Body of pancreas (tissue), 4 donors: ENCODE measurements at places on chromosomes 16 and 17. TPM values are rescaled to one million over a fixed set of nuclear protein-coding genes. Genes with fewer than 3 reads are reported as not detected.

DNA sequence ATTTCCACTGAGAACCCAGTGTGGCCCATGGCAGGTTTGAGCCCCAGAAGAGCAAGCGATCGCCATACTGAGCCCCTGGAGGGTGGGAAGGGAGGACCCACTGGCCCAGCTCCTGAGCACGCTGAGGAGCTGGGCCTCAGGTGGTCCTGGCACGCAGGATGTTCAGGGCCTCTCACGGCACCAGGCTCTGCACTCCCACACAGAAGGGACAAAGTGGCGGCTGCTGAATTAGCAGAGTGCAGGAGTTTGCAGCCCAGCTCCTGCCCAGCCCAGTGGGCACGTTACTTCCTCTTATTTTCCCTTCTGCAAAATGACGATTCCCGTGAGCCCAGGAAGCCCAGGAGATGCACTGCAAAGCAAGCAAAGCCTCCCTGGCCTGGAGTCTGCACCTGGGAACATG lies 42.3 kb upstream of the MTSS2 start:
- peaks cover 28% of the 10 kb centered on the region for H3K4me1 ChIP-seq
- H3K36me3 ChIP-seq = no peaks in the 10 kb centered on the region
- H3K4me3 ChIP-seq = no peak overlapping the region
- DNase-seq = no peak
- H3K27ac ChIP-seq = no peak overlapping the region

DNA sequence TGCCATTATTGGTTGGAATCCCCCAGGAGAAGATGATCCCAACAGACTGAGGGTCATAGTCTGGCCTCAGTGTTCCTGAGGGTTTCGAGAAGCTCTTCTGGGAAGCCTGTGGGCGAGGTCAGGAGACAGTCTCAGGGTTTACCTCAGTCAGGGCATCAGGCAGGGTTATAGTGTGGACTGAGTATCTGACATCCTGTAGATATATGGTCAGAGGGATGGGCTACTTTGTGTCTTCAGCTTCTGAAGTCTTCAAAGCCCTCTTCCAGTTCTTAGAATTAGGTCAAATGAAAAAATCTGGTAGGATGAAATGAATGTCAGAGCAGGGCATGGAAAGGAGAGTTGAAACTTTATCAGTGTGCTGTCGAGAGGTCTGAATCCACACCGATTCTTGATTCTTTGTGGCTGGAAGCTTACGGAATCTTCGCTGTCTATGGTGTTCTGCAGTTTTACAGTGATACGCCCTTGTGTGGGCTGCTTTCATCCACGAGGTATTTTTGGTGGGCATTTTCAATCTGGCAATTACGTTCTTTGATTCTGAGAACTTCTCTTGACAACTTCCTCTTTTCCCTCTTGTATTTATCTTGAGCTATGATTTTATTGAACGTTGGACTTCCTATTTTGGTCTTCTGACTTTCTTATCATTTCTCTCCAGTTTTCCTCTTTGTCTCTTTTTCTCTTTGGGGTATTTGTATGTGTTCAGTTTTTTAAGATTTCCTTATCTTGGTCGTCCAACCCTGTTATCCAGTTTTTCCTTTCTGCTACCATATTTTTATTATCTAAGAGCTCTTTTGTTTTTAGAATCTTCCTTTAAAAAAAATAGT lies 30.4 kb downstream of the BPTF start:
- H3K27me3 ChIP-seq = no peaks in the 10 kb centered on the region
- no peak overlapping the region for H3K4me3 ChIP-seq
- H3K4me1 ChIP-seq = peaks cover 17% of the 10 kb centered on the region
- H3K36me3 ChIP-seq = no peaks in the 10 kb centered on the region
- DNase-seq = no peak
- no peak overlapping the region for H3K27ac ChIP-seq

GRCh38 chr16:87483481-87483880 lies 9.3 kb downstream of the ZCCHC14 start:
- no peak overlapping the region for H3K4me3 ChIP-seq
- H3K27ac ChIP-seq = peak overlapping the region; percentile 55
- H3K36me3 ChIP-seq = no peaks in the 10 kb centered on the region

DNA sequence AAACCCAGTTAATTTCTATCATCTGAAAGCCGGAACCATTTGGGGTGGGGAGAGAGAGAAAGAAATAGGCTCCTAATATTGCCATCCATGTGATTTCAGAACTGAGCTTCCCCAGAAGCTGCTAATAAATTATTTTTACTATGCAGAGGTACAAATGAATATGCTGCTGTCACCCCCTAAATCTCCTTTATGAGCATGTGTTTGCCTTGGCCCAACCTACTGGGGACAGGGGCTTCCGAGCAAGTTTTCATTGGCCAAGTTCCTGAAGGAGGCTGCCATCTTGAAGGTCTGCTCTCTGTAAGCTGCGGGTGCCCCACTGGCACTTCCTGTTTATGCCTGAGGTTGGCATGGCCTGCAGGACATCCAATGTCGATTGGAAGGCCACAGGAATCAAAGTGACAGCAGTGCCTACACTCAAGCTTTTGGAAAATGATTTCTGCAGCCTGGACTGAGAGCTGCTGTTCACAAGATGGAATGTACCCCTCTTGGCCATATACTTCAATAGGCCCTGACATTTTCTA lies 194.7 kb downstream of the XYLT1 start:
- H3K27ac ChIP-seq = no peak overlapping the region
- H3K36me3 ChIP-seq = no peaks in the 10 kb centered on the region
- H3K27me3 ChIP-seq = no peaks in the 10 kb centered on the region
- H3K4me1 ChIP-seq = peaks cover 61% of the 10 kb centered on the region
- no peak for DNase-seq
- H3K4me3 ChIP-seq = no peak overlapping the region

The CLDN7 gene
- total RNA-seq = 72.9 TPM

GRCh38 chr16:75096656-75097055 lies 19.9 kb downstream of the LDHD start:
- H3K4me3 ChIP-seq = no peak overlapping the region
- H3K27me3 ChIP-seq = no peaks in the 10 kb centered on the region

The C16orf96 gene
- not detected for total RNA-seq

- H3K27me3 ChIP-seq = no peaks in the 10 kb centered on the region
- H3K4me1 ChIP-seq = no peaks in the 10 kb centered on the region
- H3K36me3 ChIP-seq = no peaks in the 10 kb centered on the region
- H3K27ac ChIP-seq = no peak overlapping the region
- DNase-seq = no peak
- no peak overlapping the region for H3K4me3 ChIP-seq
Measured at GRCh38 chr16:30151091-30151490, 28.1 kb upstream of the MAPK3 start.

DNA sequence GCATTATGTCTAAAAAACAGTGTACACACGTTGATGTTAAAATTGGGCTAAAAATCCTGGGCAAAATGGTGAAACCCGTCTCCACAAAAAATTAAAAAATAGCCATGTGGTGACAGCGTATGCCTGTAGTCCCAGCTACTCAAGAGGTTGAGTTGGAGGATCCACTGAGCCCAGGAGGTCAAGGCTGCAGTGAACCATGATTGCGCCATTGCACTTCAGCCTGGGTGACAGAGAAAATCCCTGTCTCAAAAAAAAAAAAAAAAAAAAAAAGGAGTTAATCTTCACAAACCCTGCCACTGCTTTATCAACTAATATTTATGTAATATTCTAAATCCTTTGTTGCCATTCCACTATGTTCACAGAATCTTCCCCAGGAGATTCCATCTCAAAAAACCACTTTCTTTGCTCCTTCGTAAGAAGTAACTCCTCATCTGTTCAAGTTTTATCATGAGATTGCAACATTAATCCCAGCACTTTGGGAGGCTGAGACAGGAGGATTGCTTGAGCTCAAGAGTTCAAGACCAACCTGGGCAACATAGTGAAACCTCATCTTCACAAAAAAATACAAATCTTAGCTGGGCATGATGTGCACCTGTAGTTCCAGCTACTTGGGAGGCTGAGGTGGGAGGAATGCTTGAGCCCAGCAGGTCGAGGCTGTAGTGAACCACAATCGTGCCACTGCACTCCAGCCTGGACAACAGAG lies 1.9 kb upstream of the C16orf87 start:
- no peak overlapping the region for H3K4me3 ChIP-seq
- H3K36me3 ChIP-seq = no peaks in the 10 kb centered on the region
- DNase-seq = no peak
- peaks cover 12% of the 10 kb centered on the region for H3K4me1 ChIP-seq

The GH1 gene
- total RNA-seq = not detected

DNA sequence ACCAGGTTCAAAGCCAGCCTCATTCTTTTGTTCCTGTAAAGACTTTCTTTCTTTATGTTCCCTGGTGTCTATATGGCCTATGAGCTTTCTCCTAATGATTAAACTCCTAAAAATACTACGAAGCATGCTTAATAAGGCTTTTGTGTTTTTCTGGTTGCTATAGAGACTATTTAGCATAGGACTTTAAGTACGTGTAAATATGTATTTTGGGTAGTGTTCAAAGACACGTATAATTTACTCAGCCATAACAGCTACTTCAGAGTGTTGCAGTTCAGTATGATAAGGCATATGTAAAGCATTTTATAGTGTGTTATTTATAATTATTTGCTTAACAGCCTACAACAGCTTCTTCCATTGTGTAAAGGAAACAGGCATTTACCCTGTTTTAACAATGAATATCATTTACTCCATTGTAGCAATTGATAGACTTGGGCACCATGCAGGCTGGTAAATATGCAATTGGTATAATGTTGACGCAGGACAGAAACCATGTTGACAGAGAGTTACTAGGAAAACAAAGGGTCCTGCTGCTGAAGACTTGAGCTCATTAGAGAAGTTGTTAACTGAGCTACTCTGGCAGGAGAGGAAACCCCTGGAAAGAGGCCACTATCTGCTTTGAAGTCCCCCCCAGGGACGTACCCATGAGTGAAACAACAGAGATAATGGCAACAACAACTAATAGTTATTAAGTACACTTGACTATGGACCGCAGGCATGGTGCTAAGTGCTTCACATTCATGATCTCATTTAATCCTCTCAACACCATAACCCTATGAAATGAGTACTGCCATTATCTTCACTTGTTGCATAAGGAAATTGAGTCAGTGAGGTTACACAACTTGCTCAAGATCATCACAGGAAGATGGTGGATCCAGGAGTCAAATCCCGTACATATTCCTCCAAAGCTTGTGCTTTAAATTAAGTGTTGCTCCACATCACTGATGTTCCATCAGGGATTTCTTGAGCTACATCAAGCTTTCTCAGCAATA lies 342.2 kb upstream of the DYNLRB2 start:
- H3K4me3 ChIP-seq = no peak overlapping the region
- no peaks in the 10 kb centered on the region for H3K4me1 ChIP-seq
- H3K36me3 ChIP-seq = no peaks in the 10 kb centered on the region
- H3K27ac ChIP-seq = no peak overlapping the region
- no peak for DNase-seq
- H3K27me3 ChIP-seq = no peaks in the 10 kb centered on the region

DNA sequence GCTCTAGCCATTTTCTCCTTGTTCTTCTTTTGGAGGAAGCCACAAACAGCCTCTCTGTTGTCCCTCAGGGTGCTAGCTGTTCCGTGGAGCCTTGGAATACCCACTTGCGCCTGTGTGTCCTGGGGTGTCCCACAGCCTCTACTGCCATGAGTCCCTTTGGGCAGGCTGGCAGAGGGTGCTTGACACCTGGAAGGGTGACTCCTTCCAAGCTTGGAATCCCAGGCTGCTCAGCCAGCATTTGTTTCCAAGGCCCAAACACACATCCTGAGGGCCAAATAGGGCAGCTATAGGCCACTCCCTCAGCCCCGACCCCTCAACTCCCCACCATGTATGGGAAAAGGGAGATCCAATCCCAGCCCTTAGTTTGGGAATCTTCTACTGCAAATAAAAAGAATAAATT lies 14.9 kb downstream of the ZNHIT3 start:
- no peaks in the 10 kb centered on the region for H3K27me3 ChIP-seq
- H3K4me3 ChIP-seq = no peak overlapping the region
- no peaks in the 10 kb centered on the region for H3K4me1 ChIP-seq
- DNase-seq = no peak

- no peak for DNase-seq
- no peaks in the 10 kb centered on the region for H3K36me3 ChIP-seq
- no peaks in the 10 kb centered on the region for H3K4me1 ChIP-seq
- no peaks in the 10 kb centered on the region for H3K27me3 ChIP-seq
Measured at GRCh38 chr17:30570191-30570590, 93.0 kb downstream of the GOSR1 start.

GRCh38 chr17:1007310-1008007 lies 10.5 kb downstream of the TIMM22 start:
- no peak overlapping the region for H3K4me3 ChIP-seq
- no peaks in the 10 kb centered on the region for H3K27me3 ChIP-seq
- no peaks in the 10 kb centered on the region for H3K36me3 ChIP-seq
- peaks cover 30% of the 10 kb centered on the region for H3K4me1 ChIP-seq
- DNase-seq = no peak

DNA sequence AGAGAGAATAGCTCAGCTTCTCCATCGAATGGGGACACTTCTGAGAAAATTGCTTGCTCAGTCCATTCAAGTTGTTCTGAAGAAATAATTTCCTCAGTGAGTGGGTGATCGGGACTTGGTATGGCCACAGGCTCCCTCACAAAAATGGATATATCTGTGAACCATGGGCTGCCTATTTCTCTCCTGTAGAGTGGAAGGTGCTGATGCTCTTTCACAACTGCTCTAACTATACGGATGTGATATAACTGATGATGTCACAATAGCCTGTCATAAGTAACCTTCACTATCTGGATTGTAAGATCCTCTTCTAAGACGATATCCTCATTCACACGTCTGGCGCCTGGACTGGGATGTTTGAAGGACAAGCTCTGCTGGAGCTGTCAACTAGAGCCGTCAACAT lies 4.7 kb upstream of the CCL18 start:
- DNase-seq = no peak
- H3K27ac ChIP-seq = no peak overlapping the region
- no peak overlapping the region for H3K4me3 ChIP-seq
- H3K4me1 ChIP-seq = no peaks in the 10 kb centered on the region

- H3K4me3 ChIP-seq = no peak overlapping the region
- no peak overlapping the region for H3K27ac ChIP-seq
- H3K27me3 ChIP-seq = no peaks in the 10 kb centered on the region
- no peaks in the 10 kb centered on the region for H3K36me3 ChIP-seq
- no peak for DNase-seq
- H3K4me1 ChIP-seq = peaks cover 9% of the 10 kb centered on the region
Measured at GRCh38 chr16:12126091-12126806, 149.7 kb downstream of the SNX29 start.

GRCh38 chr16:84358601-84359295 lies 9.6 kb upstream of the ATP2C2 start:
- H3K4me3 ChIP-seq = no peak overlapping the region
- no peaks in the 10 kb centered on the region for H3K36me3 ChIP-seq
- H3K27ac ChIP-seq = no peak overlapping the region

GRCh38 chr17:5464717-5465507 lies 3.9 kb downstream of the DHX33 start:
- no peaks in the 10 kb centered on the region for H3K36me3 ChIP-seq
- H3K27me3 ChIP-seq = no peaks in the 10 kb centered on the region
- H3K27ac ChIP-seq = no peak overlapping the region
- H3K4me3 ChIP-seq = no peak overlapping the region
- H3K4me1 ChIP-seq = peaks cover 24% of the 10 kb centered on the region
- DNase-seq = no peak

The ALOXE3 gene
- total RNA-seq = not detected
